ENCODE measurements at places on chromosomes 1 and 21. TPM values are rescaled to one million over a fixed set of nuclear protein-coding genes. Genes with fewer than 3 reads are reported as not detected.

The RPTN gene
- not detected for total RNA-seq

The TAL1 gene
- not detected for total RNA-seq

The KCNE2 gene
- 0.55 TPM for total RNA-seq

- no peak overlapping the region for H3K4me3 ChIP-seq
- H3K27ac ChIP-seq, result no peak overlapping the region
- no peak for DNase-seq
- H3K27me3 ChIP-seq, result no peaks in the 10 kb centered on the region
- no peaks in the 10 kb centered on the region for H3K4me1 ChIP-seq
Measured at GRCh38 chr1:165912638-165913037, 85.2 kb downstream of the UCK2 start.

The CFHR1 gene
- total RNA-seq, result not detected

The C1orf74 gene
- total RNA-seq, result 2.5 TPM

DNA sequence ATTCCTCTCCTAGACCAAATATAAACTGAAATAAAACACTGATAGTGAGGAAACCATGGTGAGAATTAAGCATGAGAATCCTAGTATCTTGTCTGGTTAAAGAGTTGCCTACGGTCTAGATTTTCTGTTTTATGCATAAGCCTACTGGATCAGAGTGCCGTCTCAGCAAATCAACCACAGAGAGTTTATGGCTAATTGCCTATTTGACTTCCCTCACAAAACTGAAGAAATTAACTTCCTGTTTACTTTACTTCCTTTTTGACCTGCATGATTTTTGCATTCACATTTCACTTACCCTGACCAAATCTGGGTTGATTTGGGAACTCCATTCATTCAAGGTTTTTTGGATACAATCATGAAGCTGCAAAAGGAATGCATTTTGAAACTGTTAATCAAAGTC lies 5.0 kb downstream of the GCLM start:
- H3K36me3 ChIP-seq, result peaks cover 2% of the 10 kb centered on the region
- H3K4me1 ChIP-seq, result peaks cover 31% of the 10 kb centered on the region

The B4GALT2 gene
- total RNA-seq, result 61.7 TPM

The AMY1A gene
- not detected for total RNA-seq

- peaks cover 6% of the 10 kb centered on the region for H3K36me3 ChIP-seq
- peaks cover 5% of the 10 kb centered on the region for H3K4me1 ChIP-seq
- H3K27me3 ChIP-seq, result no peaks in the 10 kb centered on the region
- no peak for DNase-seq
- H3K4me3 ChIP-seq, result no peak overlapping the region
- H3K27ac ChIP-seq, result no peak overlapping the region
Measured at GRCh38 chr21:43949499-43950208, 62.5 kb upstream of the TRAPPC10 start.
